ENCODE measurements at places on chromosomes 6 and 20.
A peak's percentile ranks its signal among the peaks of the same experiment; 100 is the strongest.

GRCh38 chr20:43658723-43659419, 8.0 kb upstream of the MYBL2 start:
- DNase-seq = peak; percentile 42

DNA sequence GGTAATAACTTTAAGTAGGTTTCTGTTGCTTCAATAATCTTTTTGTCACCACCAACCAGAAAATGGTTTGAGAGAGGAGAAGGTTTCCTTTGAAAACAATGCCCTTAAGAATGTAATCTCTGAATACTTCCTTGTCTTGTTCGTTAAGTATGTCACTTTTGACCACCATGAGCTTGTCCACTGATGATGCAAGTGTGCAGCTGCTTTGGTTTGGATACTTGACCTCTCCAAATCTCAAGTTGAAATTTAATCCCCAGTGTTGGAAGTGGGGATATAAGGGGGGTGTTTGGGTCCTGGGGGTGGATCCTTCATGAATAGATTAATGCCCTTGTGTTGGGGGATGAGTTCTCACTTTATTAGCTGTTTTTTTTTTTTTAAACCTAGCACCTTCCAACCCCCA, 985.4 kb downstream of the EPHA7 start:
- no peak for DNase-seq

DNA sequence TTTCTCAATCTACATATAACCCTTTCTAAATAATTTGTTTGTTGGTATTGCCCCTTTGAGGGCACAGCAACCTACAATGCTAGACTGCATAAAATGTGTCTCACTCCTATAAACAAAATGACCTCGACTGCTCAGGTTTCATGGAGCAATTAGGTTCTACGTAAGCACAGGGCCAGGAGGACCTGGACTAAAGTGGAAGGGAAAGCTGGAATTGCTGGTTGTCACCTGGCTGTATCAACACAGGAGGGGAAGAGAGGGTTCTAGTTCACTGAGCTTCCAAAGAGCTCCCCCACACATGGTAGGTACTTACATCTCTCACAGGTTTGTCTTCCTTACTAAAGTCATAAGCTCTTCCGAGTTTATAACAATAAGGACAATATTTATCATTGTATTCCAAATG, 51.0 kb downstream of the NCOA6 start:
- DNase-seq = no peak

- peak; percentile 49 for DNase-seq
Measured at GRCh38 chr6:108838101-108838717, 10.0 kb upstream of the ARMC2 start.

Measured in hematopoietic multipotent progenitor cell treated with erythropoietin and hydrocortisone succinate and interleukin-3 and kit ligand, for 8 days (in vitro differentiated cells).